Stimulated activated CD8-positive, alpha-beta memory T cell treated with anti-CD3 and anti-CD28 coated beads, Interleukin-12 subunit alpha, Interleukin-12 subunit beta, amount 100 ng/mL, for 1 hour (primary cell): ENCODE measurements at places on chromosomes 3 and 15.

DNA sequence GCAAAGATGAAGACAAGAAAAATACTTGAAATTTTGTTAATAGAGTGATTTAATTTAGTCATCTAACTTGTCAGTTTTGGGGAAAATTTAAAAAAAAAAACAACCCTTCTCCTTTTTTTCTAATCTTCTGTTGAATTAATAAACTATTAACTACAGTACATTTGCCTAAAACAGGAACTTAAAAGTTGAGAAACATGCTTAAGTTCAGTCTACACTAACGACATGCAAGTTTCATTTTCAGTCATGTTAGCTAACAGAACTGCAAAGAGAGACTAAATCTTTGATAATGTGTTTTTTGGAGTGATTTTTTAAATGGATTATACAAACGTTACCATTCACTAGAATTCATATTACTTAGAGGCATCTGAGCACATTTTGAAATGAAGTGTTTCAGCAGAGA lies 71.9 kb upstream of the MBNL1 start:
- no peak for DNase-seq

GRCh38 chr3:189338366-189338765 lies 166.6 kb downstream of the TPRG1 start:
- no peak for DNase-seq

GRCh38 chr15:93180656-93181055 lies 91.6 kb upstream of the RGMA start:
- DNase-seq = no peak

DNA sequence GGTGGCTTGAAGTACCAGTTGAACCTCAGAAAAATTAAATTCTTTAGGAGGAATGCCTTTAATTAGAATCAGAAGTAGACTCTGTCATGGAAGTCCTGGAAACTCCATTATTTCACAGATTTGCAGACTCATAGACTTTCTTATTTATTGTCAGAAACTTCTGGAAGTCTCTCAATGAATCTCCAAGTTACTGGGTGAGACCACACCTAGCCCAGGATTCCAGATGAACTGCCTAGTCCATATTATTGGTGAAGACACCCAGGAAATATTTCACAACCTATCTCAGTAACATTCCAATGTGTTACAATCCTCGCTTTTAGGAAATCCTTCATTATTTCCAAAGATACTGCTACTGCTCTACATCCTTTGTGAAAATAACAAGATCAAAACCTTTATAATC lies 6.5 kb upstream of the THBS1 start:
- DNase-seq = no peak

DNA sequence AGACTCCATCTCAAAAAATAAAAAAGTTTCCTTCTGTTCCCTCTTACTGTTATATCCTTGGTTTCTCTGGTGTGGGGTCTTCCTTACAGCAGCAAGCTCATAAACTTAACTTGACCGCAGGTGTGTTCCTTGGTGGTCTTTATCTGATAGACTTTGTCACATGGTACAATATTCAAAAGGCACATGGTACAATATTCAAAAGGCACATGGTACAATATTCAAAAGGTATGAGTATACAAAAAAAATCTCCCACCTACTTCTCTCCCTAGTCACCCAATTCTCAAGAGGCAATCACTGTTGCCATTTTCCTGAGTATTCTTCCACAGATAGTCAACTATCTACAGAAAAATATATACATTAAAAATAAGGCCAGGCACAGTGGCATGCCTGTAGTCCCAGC lies 4.5 kb downstream of the PGBD4 start:
- DNase-seq = no peak

- DNase-seq = no peak
These were observed 28.5 kb upstream of the RPL39L start for GRCh38 chr3:187167777-187168176.

DNA sequence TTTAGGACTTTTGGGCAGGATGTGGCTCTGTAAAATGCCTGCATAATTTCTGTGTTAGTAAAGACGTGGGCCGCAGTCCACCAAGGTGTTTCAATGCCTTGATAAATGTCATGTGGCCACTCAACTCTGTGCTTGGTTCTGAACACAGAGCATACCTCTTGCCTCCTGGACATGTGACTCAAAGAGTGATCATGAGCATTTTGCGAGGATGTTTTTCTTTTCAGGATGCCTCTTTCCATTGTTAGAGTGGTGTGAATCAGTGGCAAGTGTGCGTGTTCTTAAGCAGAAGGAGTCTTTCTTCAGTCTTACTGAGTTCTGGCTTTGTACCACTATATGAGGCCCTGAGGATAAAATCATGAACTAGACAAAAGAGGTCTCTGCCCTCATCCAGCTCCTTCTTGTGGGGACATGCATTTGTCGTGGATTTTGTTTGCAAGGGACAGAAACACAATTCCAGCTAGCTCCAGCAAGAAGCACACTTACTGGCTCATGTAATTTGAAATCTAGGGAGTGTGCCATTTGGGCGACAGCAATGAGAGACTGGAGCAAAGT lies 363.4 kb downstream of the LRTM1 start:
- DNase-seq = no peak

DNA sequence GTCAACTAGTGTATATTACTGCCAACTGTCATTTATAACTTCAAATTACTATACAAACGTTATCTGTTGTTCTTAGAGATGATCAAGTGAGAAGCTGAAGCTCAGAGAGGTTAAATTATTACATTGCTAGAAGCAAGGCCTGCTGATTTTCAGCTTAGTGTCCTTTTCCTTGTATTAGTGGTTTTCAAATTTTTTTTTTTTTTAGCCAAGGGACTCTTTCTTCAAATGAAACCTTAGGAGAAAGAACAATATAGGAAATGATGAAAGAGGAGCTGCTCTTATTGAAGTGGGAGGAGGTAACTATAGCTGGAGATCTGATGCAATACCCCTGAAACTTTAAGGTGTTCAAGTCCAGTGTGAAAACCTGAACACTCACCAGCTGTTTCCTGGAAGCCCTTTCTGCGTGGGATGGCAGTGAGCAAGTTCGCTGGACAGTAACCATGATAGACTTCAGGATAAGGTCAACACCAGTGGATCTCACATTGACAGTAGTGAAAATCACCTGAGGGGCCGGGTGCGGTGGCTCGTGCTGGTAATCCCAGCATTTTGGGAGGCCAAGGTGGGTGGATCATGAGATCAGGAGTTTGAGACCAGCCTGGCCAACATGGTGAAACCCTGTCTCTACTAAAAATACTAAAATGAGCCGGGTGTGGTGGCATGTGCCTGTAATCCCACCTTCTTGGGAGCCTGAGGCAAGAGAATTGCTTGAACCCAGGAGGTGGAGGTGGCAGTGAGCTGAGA lies 376.2 kb downstream of the EDEM1 start:
- no peak for DNase-seq

GRCh38 chr3:169636928-169637327 lies 26.6 kb downstream of the MECOM start:
- DNase-seq = no peak

GRCh38 chr15:99590913-99591646 lies 25.3 kb downstream of the MEF2A start:
- no peak for DNase-seq

DNA sequence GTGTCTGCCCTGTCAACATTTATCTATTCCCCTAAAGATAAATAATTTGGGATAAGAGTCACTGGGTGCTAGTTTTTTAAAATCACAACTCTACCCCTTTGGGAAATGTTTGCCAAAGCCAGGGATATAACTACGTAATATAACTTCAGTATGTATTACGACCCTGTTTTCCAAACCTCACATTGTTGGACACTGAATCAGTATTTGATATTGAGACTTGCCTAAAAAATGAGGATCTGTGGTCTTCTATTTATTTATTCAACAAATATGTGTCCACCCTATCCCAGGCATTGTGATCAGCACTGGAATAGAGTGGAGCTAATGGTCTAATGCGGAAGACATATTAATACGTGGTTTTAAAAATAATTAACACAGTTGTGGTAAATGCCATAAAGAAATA lies 4.5 kb upstream of the MGA start:
- DNase-seq = no peak

- no peak for DNase-seq
These were observed 12.8 kb upstream of the GATA2 start for GRCh38 chr3:128505771-128506170.

- DNase-seq = no peak
These were observed 30.7 kb downstream of the NPTN start for GRCh38 chr15:73602446-73602843.

- DNase-seq = no peak
These were observed 20.6 kb downstream of the COPS2 start for GRCh38 chr15:49134683-49135341.

GRCh38 chr15:77097248-77097721 lies 26.4 kb upstream of the TSPAN3 start:
- DNase-seq = no peak

GRCh38 chr15:57272771-57273357 lies 103.4 kb upstream of the CGNL1 start:
- DNase-seq = no peak

- no peak for DNase-seq
These were observed 3.0 kb upstream of the GCSAM start for GRCh38 chr3:112136046-112136445.

DNA sequence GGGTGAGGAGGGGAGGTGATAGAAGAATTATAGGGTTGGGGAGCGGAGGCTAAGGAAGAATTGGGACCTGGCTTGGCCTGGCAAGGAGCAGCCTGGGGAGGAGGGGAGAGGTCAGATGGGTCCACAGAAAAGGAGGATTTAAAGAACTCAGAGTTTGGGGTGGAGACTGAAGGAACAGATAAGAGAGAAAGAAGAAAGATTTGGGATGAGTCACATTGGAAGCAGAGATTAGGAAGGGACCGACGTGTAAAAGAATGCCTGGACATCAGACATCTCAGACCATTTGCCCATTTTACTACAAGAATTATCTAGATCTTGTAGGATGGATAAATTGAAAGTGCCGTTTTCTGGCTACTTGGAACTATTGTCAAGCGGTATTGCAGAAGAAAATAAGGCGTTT lies 10.4 kb downstream of the TCAIM start:
- no peak for DNase-seq

DNA sequence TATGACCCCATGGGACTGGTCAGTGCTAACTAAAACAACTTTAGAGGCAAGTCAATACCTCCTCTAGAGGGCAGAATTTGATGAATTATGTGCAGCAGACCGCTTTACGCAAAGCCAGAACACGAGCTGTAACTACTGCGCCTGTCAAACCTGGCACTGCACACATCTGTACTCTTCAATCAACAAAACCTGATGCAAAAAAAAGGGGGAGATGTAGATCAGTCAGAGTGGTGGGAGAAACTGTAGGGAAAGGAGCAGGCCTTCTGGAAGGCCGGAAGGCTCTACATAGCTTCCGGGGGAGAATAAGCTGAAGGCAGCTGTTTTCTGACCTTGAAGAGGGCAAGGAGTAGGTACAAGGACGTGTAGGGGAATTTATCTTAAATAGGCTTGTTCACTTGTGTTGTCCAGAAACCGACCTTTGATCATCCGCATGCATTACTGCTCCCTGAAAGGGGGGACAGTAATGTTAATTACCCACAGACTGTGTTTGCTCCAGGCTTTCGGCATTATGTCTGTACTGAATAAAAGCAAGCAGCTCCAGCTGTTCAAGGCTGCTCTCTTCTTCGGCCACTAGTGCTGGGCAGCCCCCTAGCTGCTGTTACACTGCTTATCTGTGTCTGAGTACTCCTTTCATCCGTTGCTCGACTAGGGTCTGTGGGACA lies 41.0 kb downstream of the GPR160 start:
- DNase-seq = no peak

- DNase-seq = no peak
These were observed 8.9 kb downstream of the ABHD17C start for GRCh38 chr15:80703965-80704364.

DNA sequence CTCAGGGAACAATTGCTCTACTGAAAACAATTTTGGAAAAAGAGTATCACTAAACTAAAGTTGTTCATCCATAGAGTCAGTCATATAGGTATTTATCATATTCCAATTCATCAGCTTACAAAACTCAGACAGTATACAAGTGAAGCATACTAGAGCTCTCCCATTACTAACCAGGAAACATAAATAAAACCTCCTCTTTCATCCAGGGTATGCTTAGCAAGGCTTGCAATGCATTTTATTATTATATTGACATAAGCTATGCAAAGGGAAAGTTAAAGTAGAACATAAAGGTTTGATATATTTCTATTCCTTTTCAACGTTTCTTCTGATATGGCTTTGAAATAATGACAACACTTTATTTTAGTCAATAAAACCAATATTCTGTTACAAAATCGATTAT lies 106.7 kb downstream of the GOLIM4 start:
- DNase-seq = no peak

- no peak for DNase-seq
These were observed 20.1 kb downstream of the OSBPL10 start for GRCh38 chr3:31960793-31961431.

DNA sequence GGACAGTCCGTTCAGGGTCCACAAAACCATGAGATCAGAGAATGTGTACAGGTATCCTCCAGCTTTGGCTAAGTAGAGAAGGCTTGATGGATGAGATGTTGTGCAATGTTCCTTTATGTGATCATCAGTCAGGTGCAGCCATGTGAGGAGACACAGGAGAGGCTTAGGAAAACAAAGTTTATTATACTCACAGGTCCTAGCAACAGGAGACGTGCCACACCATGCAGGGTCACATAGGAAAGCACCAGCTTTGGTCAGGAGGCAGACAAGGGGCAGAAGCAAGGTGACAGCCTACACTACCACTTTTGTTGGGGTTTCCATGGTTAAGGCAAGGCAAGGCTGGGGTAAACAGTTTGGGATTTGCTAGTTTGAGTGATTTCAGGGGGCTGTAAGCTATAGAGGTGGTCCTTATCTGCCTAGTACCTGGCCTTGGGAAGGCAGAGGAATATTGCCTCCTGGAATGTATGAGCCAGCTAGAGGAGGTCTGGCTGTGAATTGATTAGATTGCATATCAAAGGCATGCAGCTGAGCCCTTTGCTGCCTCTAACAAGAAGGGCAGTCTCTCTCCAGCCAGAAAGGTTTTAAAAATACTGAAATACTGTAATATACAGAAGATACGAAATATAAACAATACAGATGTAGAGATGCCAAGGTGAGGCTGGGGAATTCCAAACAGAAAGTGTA lies 248.6 kb downstream of the RYR3 start:
- DNase-seq = no peak

DNA sequence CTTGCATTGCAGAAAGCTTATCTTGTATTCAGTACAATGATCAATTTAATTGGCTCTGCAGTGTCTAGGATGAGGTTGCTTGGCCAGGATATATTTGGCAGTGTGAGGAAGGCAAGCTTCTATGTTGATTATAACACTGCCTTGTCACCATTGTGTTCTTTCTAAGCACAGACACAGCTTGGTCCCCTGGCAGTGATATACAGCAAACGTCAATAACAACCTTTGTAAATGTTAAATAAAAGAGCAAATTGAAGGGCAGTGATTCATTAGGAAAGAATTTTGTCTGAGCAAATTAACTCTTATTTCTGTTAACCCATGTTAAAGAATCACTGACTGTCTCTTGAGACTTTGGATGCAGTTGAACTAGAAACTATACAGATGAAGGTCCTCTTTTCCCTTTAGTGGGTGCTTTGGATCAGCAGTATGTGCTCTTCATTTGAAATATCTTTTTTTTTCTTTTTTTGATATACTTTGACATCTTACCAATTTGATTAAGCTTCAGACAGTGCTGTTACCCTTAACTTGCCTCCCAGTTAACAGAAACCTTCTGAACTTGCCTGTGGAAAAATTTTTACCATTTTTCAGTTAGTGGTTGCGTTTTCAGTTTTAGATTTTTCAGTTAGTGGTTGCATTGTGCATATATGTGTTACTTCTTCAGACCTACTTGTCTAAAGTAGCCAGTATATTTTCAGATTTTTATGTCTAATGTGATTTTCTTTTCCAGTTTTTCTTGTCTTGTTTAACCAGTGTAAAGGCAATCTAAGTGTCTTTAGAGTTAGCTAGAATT lies 199.8 kb downstream of the TCF12 start:
- no peak for DNase-seq

- DNase-seq = no peak
These were observed 73.4 kb downstream of the SERPINI1 start for GRCh38 chr3:167808910-167809309.

GRCh38 chr3:55726501-55726775 lies 239.3 kb upstream of the WNT5A start:
- DNase-seq = no peak
